ENCODE measurements at places on chromosomes 16 and 17. TPM values are rescaled to one million over a fixed set of nuclear protein-coding genes. Genes with fewer than 3 reads are reported as not detected.

The GPR142 gene
- not detected for total RNA-seq

The MEOX1 gene
- total RNA-seq, result 0.14 TPM

The CDIP1 gene
- total RNA-seq, result 33.9 TPM

The CCL4L2 gene
- total RNA-seq, result not detected

The PRR29 gene
- total RNA-seq, result 0.78 TPM

The MT4 gene
- not detected for total RNA-seq

The CLEC10A gene
- not detected for total RNA-seq

The DPEP3 gene
- total RNA-seq, result not detected

The MYH3 gene
- 0.78 TPM for total RNA-seq

The NPTX1 gene
- not detected for total RNA-seq

The SAMD14 gene
- 15.6 TPM for total RNA-seq

The CES3 gene
- not detected for total RNA-seq

The MYH13 gene
- not detected for total RNA-seq

The MYH2 gene
- total RNA-seq, result not detected

The TNFRSF12A gene
- total RNA-seq, result 162 TPM

The LHX1 gene
- total RNA-seq, result not detected

The SPATA22 gene
- total RNA-seq, result not detected

The LIG3 gene
- total RNA-seq, result 35.3 TPM

The ARL5C gene
- not detected for total RNA-seq

The HAP1 gene
- total RNA-seq, result 0.23 TPM
